ENCODE measurements at places on chromosomes 16 and 17.
A peak's percentile ranks its signal among the peaks of the same experiment; 100 is the strongest.

GRCh38 chr16:86824751-86825296, 246.5 kb downstream of the FOXL1 start:
- no peak for DNase-seq

GRCh38 chr17:7431231-7431630, 2.6 kb downstream of the SPEM3 start:
- DNase-seq, result no peak

DNA sequence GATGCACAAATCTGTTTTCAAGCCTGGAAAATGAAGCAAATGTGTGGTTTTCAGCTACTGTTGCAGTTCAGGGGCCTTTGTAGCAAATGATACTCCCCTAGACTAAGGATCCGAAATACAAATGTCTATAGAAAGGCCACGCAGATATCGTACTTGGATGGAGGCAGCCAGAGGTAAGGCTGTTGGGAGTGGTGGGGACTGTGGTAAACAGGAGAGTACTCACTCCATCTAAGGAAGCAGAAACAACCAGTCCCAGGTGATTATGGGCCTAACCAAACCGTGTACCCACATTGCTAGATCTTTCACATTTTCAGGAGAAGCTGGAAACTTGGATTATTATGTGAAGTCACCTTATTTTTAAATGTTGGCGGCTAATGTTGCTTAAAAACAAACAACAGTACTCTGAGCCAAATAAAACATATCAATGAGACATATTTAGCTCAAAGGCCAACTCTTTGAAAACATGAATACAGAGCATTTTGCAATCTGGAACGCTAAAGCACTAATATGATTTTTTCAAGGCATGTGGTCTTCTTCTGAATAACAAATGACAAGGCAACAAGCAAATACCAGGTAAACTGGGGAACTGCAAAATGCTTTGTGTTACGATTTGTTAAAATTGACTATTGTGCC, 110.1 kb downstream of the YPEL2 start:
- DNase-seq, result no peak

DNA sequence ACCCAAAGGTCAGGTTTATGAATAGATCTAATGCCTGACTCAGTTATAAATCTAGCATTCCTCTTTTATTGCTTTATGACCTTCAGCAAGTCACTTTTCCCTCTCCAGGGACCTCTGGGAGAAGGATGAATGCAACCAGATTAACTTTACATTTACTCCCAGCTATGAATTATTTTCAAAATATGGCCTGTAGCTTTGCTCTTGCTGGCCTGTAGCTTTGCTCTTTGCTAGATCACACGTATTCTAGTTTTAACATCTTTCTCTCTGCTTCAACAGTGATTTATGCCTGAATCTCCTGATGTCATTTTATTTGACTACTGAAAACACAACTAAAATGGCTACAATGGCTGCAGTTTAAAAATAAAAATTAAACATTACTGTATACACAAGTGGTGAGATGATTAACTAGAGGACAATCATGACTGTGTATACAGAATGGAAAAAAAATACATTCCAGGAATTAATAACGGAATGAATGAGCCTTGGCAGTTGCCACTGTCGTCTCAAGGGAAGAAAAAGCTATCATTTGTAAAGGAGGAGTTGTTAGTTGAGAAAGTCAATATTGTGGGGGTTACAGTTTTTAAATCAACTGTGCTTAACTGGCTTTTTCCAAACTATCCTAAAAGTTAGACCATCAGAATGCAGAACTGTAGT, 434.5 kb upstream of the GOT2 start:
- DNase-seq, result no peak

GRCh38 chr17:82095777-82096708, 2.0 kb downstream of the FASN start:
- no peak for DNase-seq

- peak; percentile 3 for DNase-seq
These were observed 1469.5 kb upstream of the GOT2 start for GRCh38 chr16:60203525-60204124.

DNA sequence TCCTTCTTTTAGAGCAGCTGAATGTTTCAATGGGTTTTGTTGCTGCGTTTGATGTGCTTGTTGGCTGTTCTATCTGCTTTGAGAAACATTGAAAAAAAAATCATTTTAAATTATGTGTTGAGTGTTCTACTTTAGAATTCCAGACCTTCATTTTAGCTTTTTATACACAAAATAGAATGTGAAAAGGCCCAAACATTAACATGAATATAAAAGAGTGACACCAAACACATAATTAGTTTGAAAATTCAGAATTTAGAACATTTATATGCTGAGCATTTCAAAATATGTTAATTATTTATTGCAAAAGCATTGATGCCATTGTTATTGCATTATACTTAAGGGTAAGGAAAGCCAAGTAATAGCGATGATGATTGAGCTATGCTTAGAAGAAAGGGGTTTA, 2.9 kb downstream of the NFAT5 start:
- DNase-seq, result no peak

- no peak for DNase-seq
These were observed 6.0 kb downstream of the RNF157 start for GRCh38 chr17:76234354-76234679.

DNA sequence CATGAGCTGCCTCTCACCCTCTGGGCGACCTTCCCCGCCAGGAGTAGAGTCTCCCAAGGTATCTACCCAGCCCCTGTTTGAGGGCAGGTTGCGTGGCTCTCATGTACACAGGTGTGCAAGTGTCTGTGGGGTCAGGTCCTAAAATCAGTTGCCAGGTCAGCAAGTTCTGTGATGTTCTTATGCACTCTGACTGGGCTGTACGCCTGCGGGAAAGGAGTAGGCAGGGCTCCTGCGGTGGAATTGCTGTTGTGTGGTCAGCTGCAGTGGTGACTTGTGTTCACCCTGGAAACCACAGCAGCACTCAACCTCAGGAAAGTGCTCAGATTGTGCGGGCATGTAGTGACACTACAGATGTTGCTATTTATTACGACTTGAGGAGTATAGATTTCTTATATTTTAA, 19.4 kb downstream of the NARF start:
- DNase-seq, result no peak

DNA sequence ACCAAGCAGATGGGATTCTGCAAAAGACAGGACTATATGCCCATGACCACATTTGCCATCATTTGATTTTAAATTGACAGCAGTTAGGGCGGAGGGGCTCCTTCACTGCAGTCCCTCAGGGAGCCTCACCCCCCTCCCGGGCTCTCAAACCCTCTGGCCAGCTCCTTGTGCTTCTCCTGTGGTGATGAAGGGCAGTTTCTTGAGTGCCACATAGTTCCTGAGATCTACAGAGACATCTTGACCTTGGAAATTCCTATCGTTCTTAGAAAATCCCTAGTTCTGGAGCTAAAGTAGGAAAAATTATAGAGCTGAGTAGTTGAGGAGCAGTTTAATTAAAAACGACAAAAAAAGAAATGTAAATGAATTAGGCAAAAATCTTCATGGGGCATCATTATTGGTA, 231.5 kb downstream of the CCDC182 start:
- no peak for DNase-seq

GRCh38 chr17:41639492-41640473, 15.4 kb upstream of the KRT17 start:
- no peak for DNase-seq

DNA sequence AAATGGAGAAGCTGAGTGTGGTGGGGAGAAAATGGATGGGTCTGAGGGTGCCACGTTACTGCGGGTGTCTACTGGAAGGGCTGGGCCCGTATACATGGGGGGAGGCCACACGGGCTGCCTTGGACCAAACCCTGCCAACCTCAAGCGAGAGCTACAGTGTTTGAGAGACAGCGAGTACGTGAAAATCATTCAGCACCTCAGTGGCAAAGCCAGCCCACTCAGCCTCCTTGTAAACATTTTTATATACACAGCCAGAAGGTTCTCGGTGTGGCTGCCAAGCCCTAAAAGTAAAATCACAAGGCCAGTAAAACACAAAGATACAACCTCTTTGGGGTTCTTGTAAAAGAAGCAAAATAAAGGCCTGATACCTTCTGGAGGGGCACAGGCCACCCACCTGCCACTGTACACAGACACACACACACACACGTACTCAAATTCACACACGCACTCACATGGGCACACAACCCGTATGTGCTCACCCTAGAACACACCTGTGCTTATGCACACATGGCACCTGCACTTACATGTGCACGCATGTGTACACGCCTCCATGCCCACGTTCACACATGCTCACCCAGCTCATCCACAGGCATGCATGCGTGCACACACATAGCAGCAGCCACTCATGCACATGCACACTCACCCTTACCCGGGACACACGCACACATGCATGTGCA, 102.8 kb downstream of the GSG1L start:
- DNase-seq, result no peak

GRCh38 chr17:2723505-2723996, 12.0 kb upstream of the CLUH start:
- no peak for DNase-seq

- DNase-seq, result no peak
These were observed 599 bp downstream of the TOP3A start for GRCh38 chr17:18314059-18314730.

GRCh38 chr17:47804461-47804860, 17.1 kb downstream of the OSBPL7 start:
- DNase-seq, result no peak

- DNase-seq, result no peak
These were observed 46.1 kb upstream of the ANKFY1 start for GRCh38 chr17:4309897-4310296.

GRCh38 chr16:42691-43090, 10.7 kb downstream of the POLR3K start:
- DNase-seq, result no peak

DNA sequence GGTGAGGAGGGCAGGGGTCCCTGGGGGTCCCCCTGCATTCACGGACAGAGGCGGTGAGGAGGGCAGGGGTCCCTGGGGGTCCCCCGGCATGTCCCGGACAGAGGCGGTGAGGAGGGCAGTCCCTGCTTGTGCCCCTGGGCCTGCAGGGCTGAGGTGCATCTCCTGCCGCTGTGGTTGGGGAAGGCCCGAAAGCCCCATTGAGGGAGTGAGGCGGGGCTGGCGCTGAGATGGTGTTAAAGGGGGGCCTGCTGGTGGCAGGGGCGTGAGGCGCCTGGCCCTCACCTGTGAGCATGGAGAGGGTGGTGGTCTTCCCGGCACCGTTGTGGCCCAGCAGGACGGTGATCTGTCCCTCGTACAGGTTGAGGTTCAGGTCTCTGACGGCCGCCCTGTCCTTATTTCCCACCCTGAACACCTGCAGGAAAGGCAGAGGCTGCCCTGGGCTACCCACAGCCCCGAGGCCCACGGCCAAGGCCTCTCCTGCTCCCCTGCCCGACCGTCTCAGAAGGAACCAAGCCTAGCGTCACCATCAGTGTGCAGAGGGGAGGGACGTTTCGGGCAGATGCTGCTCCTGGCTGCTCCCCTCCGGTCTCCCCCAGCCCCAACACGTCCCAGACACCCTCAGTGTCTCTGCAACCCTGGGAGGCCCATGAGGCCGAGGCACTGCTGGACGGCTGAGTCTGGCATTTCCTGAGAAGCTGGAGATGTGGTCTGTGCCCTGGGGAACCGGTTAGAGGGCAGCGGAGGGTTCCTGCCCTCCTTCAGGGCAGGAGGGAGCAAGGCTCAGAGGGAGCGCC, 31.4 kb upstream of the RNPS1 start:
- DNase-seq, result no peak

- DNase-seq, result no peak
These were observed 39.4 kb downstream of the MYH11 start for GRCh38 chr16:15817446-15817845.

DNA sequence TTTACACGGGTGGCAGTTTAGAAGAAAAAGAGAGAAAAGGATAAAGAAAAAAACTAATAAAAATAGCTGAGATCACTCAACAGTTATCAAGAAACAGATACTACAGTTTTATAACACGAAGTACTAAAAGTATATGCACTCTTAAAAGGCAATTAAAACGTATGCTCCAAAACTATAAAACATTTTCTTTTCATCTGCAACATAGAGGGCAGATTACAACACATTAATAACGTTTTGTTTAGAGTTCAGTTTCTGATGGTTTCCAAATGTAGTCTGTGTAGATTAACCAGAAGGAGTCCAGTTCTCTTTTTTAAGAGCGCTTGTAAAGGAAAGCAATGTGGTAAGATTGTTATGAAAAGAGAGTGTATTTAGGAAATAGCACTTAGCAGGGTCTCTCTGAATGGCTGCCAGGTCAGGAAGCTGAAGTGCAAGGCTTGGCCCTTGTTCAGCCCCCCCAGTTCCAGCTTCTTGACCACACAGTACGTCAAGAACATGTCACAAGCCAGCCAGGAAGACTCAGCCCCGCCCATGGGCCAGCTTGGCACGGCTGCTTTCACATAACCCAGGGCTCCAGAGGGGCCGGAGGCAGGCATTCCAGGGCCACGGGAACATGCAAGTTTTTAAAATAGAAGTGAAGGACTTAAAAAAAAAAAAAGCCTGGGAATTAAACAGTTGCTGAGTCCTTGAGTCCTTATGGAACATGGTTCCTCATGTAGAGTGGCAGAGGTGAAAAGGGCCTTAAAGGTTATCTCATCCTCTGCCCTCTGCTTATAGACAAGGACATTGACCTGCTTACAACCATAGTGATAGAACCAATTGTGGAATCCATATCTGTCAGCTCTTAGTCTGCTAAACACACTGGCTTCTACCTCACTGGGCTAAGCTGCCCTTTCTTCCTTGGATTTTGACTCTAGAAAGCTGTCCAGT, 147.4 kb upstream of the TBX2 start:
- peak; percentile 99 for DNase-seq

Measured in AG09319 (cell line).